Activated CD4-positive, CD25-positive, alpha-beta regulatory T cell treated with anti-CD3 and anti-CD28 coated beads, Interleukin-2, amount 50 U/mL, for 24 hours (primary cell): ENCODE measurements at places on chromosomes 4 and X.
A peak's percentile ranks its signal among the peaks of the same experiment; 100 is the strongest.

DNA sequence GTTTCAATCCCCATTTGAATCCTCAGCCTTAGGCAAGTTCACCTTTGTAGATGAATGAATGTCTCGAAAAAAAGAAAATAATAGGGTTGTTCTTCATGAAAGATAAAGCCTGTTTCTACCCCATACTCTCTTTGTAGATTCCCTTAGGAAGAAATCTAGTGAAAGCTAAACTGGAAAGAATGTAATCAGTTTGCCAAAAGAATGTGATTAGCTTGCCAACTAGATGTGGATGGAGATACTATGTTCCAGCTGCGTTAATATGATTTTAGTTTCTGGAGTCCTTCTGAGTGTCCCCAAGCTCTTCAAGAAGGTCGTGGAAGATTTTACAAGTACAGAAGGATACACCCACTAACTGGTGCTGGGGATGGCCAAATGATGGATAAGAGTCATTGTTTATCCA is 162.3 kb upstream of the EDNRA start:
- ATAC-seq = no peak

GRCh38 chrX:31353095-31353494 is 281.3 kb upstream of the FTHL17 start:
- no peak for ATAC-seq

DNA sequence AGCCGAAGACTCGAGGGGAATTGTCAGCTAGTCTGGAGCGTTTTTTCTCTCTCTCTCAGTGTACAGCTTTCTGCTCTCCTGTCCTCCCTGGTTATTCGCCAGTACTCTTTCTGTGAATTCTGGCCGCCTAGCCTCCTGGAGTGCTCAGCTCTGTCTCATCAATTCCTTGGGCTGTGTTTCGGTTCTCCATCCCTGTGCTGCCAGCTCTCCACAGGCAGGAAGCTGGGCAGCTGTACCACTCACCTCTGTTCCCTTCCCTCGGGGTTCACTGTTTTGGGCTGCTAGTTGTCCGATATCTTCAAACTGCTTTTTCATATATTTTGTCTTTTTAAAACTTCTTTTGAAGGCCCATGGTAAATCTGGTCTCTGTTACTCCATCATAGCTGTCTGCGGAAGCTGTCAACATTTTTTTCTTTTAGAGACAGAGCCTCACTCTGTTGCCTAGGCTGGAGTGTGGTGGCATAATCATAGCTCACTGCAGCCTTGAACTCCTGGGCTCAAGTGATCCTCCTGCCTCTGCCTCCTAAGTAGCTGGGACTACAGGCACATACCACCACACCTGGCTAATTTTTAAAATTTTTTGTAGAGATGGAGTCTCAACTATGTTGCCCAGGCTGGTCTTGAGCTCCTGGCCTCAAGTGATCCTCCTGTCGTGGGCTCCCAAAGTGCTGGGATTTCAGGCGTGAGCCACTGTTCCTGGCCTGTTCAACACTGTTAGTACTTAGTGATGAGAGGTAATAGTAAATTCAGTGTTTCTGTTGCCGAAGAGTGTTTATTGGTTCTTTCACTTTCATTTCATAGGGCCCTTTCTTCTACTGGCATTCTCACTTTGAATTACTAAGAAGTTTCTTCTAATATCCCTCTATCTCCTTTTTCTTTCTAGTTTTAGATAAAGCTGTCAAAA is 18.6 kb downstream of the ZCCHC4 start:
- peak; percentile 86 for ATAC-seq

- no peak for ATAC-seq
Observed at GRCh38 chr4:156503119-156503518, 468.5 kb downstream of the PDGFC start.

DNA sequence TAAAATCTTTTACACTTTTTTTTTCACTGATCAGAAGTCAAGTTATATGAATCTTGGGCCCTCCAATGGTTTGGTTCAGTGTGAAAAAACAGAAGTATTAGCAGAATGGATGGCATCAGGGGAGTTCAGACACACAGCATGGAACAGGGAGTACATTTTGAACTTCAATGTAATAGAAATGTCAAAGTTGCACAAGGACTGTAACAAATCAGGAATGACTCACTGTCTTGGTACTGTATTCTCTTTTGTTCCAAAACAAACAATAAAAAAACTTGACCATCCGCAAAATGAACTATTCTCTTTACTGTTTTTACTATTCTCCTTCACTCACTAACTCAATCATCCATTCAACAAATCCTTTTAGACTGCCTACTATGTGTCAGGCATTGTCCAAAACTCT is 401.0 kb downstream of the FSTL5 start:
- ATAC-seq = no peak

DNA sequence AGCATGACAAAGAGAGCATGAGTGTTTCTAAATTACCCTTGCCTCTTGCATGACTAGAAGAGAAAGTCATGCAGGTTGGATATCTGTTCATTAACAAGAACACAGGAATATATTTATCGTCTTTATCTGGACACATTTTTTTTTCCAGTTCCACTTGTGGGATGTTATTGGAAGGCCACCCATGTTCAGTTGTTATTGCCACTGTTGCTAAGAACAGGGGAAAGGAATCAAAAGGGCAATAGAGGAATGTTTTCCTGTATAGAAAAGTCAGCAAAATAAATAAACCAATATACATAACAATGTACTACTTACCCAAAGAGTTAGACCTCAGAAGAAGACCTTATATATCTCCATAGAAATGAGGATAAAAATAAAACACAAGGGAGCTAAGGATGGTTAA is 270.1 kb downstream of the QDPR start:
- ATAC-seq = no peak

DNA sequence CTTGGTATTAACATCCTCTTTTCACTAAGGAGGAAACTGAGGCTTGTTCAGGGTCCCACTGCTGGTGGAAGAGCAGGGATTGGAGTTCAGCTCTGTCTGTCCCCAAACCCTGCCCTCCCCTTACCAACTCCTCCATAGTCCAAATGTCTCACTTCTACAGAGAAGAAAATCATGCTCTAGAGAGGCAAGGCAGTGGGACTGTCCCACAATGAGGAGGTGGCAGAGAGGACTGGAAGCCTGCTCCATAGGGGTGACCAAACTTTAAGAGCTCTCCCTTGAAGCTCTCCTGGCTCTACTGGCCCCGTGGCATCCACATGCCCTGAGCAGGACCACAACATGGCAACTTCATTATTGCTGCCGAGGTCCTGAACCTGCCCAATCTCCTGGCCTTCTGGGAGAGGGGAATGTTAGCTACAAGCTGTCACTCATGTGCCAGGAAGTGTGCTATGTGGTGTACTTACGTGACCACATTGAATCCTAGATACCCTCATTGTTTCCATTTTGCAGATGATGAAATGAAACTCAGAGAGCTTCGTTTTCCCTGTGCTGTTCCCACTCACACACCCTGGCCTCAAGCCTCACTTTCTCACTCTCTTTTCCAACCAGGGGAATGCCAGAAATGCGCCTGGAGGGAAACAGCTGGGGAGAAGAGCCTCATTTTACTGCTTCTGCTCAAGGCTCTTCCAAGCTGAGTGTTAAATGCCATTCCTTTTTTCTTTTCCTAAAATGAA is 71.5 kb downstream of the ANAPC4 start:
- no peak for ATAC-seq

DNA sequence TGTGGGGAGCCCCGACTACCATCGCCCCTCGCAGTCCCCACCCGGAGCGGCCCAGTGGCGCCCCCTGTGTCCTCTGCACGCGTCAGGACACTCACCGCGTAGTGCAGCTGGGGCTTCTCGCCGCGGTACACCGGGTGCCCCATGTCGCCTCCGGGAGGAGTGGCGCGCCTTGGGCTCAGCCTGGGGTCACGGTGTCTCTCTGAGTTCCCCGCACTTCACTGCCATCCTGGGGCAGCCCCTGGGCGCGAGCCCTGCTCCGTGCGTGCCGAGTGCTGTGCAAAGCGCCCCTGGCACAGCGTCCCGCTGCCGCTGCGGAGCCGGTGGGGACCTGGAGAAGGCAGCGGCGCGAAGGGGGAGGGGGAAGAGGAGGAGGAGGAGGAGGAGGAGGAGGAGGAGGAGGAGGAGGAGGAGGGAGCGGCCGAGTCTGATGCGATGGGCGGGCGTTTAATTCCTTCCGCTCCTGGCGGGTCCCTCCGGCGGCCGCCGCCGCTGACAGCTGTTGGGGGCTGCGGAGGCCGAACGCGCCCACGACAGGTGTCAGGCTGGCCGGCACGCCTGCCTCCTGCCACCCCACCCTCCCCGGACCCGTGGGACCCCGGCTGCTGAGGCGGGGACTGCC is 134.3 kb downstream of the AMELX start:
- no peak for ATAC-seq

DNA sequence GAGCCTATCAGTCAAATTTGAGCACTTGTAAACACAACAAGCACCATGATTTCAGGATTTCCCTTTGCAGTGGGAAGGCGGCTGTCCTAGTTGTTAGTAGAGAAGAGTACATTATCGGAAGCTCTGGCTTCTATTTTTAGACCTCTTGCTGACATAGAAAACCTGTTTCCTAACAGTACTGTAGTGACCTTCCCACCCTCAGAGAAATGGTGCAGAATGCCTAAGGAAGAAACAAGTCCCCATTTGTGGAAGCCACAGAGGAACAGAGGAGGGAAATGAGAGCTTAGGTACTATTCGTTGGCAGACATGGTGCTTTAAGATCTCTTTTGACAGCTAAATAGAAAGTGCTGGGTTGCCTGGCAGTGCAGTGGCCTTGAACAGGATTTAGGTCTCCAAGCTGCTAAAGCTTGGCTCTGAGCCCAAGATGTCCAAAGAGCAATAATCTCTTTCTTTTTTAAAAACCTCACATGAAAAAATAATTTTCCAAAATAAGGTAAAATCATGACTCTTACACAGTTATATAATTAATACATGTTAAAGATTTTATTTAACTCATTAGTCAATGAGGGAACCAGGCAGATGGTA is 24.9 kb downstream of the GLRA2 start:
- ATAC-seq = no peak

DNA sequence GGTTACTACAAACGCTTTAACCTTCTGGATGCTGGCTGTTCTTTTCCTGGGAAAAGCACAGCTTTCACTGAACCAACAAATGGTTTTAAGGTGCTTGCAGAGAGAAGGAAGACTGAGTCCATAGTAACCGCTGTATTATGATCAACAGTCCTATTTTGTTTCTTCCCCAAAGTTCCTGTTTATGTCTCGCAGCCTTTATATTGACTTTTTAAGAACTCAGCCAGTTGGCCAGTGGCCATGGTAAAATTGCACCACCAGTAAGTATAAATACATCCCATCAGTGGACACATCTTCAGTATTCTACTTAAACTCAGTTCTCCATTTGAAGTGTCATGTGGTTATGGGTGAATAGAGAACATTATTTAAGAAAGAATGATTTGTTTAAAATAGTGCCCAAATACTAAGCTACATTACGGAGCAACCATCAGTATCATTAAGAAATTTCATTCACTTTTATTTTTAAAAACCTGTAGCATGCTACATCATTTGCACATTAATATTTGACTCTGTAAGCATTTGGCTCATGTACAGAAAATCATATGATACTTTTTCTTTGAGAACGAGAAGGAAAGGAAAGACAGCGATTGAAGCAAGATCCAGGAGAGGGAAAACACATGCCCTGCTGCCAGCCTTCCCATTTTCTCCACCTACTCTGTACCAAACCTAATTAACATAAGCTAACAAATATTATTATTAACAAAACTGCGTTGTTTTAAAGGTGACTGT is 287.0 kb downstream of the ARHGAP24 start:
- no peak for ATAC-seq

GRCh38 chr4:6926681-6927478 is 17.3 kb downstream of the TBC1D14 start:
- ATAC-seq = peak; percentile 82

- ATAC-seq = no peak
Observed at GRCh38 chr4:27364509-27364908, 503.9 kb downstream of the STIM2 start.

DNA sequence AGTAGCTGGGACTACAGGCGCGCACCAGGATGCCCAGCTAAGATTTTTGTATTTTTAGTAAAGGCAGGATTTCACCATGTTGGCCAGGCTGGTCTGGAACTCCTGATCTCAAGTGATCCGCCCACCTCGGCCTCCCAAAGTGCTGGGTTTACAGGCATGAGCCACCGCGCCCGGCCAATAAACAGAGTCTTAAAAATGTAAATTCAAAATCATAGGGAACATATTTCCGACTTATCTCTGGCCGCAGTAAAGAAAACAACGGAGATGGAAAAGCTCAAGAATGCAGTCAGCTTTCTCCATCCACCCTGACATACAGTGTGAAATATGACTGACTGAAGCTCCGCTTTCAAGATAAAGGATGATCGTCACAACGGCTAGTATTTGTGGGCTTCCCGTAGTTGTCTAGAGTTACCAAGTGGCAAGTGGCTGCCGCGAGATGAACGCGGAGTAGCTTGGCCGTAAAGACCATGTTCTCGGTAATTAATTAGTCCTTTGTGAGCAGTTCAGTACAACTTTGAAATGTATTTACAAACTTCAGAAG is 495.1 kb upstream of the FAT1 start:
- no peak for ATAC-seq

- ATAC-seq = no peak
Observed at GRCh38 chrX:44971674-44972073, 98.7 kb downstream of the KDM6A start.

DNA sequence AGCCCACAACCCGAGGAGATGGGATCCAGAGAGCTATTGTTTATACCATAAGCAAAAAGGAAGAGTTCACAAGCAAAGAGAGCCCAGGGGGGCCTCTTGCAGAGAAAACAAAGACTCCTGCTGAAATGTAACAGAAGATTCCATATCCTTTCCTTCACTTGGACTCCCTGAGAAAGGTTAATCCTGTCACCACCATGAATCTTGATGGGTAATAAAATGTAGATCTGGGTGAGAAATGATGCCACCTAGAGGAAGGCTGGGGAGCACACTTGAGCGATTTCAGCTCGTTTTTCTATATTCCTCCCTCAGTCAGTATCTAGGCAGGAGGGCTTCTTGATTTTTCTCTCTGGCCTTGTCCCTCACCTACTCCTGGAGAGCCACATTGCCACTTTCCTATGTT is 10.2 kb upstream of the KCNE5 start:
- ATAC-seq = no peak

DNA sequence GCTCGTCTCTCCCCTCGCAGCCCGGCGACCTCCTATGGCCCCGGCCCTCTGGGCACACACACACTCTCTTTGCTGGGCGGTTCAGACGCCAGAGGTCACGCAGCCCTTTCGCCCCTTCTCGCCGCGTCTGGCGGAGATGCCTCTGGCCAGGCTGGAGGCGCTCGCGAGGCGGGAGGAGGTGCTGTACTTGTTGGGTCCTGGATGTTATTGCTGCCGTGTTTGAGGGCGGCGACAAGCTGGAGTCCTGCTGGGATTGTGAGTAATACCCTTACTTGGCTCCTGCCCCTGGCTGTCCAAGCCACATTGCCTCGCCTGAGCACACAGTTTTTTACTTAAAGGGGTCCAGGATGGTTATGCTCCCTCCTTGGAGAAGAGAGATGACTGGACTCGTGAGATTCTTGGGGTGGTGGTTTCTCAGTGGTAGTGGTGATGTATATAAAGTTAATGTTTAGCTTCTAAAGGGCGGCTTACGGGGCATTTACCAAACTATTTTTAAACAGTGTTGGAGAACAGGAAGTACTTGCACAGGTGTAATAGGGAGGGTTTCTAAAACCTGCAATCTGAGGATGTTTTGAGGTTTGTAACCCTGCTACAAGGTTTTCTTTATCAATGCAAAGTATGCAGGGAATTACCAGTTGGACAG is 572 bp downstream of the USP53 start:
- peak; percentile 18 for ATAC-seq

GRCh38 chr4:101584306-101584705 is 206.2 kb upstream of the BANK1 start:
- ATAC-seq = no peak

GRCh38 chr4:164304101-164304639 is 449.8 kb upstream of the SMIM31 start:
- no peak for ATAC-seq

- ATAC-seq = no peak
Observed at GRCh38 chr4:139907001-139907809, 241.6 kb downstream of the MGST2 start.

GRCh38 chrX:85004255-85004654 is 578 bp downstream of the APOOL start:
- ATAC-seq = no peak
